ENCODE measurements at places on chromosomes 3 and 15.

- DNase-seq, result no peak
Observed at GRCh38 chr3:112508860-112509259, 9.6 kb upstream of the BTLA start.

DNA sequence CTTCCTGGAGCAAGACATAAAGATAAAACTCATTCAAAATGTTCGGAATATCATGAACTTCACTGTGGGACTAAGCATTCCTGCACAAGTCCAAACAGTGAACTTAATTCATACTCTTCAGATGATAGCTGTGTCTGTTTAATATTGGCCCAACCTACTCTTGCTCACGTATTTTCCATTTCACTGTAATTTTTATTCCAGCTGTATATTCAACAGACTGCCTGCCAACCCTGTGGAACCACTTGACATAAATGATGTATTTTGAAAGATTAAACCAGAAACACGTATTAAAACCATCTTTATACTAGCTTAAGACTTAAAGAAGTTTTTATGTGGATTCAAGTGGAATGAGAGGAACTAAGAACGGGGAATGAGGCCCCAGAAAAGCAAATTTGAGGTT, 172.5 kb downstream of the TMEM108 start:
- no peak for DNase-seq

DNA sequence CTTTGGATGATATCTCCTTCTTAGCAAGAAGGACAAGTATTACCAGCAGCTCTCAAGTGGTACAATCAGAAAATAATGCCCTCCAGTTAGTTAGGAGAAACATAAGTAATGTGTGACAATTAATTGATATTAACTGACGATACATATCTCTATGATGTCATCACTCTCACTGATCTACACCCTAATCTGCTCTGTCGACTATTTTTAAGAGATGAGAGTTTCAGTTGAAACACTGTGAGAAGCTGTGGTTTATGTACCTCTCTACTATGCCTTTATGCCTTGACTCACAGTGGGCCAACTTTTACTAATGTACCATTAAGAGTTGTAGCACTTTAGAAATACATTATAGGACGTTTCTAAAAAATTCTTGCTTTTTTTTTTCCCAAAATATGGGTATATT, 8.6 kb downstream of the CEP152 start:
- DNase-seq, result no peak

- no peak for DNase-seq
Observed at GRCh38 chr3:11641316-11641682, 2.4 kb downstream of the VGLL4 start.

- no peak for DNase-seq
Observed at GRCh38 chr3:191197761-191198306, 1.2 kb upstream of the OSTN start.

DNA sequence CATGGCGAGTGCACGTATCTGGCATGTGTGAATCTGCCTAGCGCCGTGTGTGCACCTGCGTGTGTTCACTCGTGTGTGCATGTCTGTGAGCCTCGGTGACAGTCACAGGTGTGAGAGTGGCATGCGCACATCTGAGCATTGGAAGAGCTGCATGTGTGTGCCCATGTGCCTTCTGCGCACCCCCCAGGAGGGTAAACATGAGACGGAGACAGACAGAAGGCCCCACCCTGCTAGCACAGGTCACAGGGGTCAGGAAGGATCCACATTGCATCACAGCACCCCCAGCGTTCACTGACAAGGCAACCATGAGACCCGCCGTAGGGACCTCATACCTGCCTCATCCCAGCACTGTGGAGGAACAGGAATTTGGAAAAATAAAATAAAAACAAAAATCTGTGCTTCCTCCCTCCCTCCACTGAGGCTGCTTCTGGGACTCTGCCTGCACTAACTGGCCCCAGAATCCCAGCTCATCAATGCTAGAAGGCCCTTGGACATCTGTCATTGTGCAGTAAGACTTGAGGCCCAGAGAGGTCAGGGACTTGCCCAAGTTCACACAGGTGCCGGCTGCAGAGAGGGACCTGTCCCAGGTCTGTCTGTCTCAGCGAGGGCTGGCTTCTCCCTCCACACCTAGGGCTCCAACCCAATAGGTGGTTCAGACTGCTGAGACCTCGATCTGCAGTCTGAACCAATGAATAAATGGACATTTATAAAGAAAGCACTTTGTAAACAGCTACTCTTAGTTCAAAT, 37.4 kb downstream of the RPN1 start:
- no peak for DNase-seq

- DNase-seq, result no peak
Observed at GRCh38 chr15:69298697-69299441, at the start of gene PAQR5. PAQR5 (plus strand) TSS chr15:69298912; CDS start chr15:69360081, 61,169 bp downstream.

DNA sequence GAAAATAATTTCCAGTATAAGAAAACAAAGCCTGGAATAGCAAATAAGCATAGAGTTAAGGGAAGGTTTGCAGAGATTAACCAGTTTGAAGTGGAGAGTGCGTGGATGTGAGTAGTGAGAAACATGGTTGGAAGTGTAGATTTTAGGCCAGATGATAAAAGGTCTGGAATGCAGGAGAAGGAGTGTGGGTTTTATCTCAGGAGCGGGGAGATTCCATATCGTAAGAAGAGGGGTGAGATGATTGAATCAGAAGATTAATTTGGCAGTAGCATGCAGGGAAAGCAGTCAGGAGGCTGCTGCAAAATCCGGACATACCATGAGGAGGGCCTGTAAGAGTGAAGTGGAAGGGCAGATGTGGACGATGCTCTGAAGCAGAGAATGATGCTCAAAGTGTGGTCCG, 13.7 kb downstream of the PPARG start:
- DNase-seq, result no peak

- no peak for DNase-seq
Observed at GRCh38 chr3:122986693-122987179, 40.8 kb downstream of the SEMA5B start.

- no peak for DNase-seq
Observed at GRCh38 chr15:100192097-100193080, 149.4 kb downstream of the ADAMTS17 start.

DNA sequence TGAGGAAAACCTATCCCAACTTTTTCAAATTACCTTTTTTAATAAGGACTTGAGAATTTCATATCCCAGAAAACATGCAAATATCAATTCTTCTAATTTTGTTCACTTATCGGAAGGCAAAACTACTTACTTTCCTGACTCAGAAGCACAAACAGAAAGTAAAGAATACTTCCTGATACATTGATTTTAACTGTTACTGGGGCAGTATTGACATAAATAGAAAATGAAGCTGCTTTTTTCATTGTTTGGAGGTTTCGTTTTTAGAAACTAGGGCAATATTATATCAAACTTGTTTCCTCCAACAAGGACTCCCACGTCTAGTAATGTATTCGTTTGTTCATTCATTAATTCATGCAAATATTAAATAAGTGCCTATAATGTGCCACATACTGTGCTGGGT, 19.1 kb downstream of the PAQR9 start:
- no peak for DNase-seq

GRCh38 chr3:45464336-45465170, 76.2 kb downstream of the LARS2 start:
- no peak for DNase-seq

- no peak for DNase-seq
Observed at GRCh38 chr3:23697416-23697815, 108.3 kb upstream of the UBE2E1 start.

DNA sequence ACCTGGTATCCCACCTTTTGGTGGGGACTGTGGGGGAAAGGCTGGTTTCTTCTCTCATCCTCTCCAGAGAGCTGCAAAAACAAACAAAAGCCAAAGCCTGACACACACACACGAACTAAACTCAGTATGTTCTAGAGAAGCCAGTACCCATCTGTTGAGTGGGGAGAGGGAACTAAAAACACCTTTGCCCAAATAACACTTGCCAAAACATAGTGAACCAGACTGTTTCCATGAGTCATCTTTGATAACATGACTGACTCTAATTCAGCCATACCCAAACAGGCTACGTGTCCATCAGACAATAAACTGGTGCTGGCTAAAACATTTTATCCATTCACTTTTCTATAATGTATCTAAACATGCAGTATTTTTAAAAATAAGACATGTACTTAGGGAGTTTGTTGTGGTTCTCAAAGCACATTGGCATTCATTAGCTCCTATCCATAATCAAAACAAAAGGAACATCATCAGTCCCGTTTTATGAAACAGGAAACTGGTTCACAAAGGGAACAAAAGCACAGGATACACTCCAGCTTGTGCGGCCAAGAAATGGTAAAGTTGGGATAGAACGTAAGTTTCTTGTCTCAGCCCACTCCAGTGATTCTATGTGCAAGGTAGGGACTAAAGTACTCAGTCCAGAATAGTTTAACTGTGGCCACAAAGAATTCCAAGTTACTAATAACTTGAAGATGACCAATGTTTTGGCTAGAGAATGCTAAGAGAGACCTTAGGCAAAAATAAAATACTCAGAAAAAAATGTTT, 16.1 kb downstream of the LYSMD2 start:
- no peak for DNase-seq

DNA sequence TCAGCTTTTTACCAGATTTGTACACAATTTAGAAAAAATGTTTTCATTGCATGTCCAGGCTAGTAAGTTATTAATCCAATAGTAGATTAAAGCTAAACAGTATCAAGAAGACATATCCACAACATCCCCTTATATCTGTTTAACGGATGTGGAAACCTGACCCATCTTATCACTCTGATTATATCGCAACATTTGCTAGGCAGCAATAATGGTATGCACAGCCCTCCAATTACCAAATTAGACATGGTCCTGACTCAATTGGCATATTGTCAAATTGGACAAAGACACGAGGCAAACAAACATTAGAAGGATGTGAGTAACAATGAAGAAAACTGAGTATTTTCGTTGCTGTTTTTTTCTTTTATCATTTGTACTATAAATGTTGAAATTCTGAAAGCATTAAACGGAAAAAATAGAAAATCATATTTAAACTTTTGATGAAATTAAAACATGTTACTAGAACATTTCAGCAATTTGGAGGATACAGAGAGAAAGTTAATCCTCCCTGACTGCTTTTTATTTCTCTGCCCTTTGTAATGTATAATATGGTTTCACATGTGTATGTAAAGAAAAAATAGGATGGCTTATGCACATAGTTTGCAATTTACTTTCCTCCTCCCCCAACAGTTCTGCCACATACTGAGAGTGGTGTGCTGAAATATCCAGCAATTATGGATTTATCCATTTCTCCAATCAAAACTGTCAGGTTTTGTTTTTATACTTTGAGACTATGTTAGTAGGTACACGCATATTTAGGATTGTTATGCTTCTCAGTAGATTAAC, 633.7 kb downstream of the ZIC1 start:
- DNase-seq, result no peak

DNA sequence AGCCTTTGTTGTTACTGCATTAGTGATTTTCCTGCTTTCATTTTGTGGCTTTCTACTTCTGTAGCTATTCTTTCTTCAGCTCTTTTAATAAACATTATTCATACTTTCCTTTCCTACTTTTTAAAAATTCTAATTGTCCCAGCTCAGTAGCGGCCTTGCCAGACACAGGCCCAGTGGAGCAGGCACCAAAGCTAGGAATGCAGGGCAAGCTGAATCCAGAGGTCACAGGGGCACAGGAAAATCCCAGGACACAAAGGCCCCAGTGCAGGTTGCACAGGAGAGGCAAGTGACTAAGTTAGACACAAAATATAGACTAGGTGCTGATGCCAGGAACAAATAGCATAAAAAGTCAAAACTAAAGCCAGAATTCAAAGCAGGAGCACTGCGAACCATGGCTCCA, 49.0 kb upstream of the CCDC80 start:
- no peak for DNase-seq

- no peak for DNase-seq
Observed at GRCh38 chr3:152474585-152474984, 205.9 kb downstream of the MBNL1 start.

DNA sequence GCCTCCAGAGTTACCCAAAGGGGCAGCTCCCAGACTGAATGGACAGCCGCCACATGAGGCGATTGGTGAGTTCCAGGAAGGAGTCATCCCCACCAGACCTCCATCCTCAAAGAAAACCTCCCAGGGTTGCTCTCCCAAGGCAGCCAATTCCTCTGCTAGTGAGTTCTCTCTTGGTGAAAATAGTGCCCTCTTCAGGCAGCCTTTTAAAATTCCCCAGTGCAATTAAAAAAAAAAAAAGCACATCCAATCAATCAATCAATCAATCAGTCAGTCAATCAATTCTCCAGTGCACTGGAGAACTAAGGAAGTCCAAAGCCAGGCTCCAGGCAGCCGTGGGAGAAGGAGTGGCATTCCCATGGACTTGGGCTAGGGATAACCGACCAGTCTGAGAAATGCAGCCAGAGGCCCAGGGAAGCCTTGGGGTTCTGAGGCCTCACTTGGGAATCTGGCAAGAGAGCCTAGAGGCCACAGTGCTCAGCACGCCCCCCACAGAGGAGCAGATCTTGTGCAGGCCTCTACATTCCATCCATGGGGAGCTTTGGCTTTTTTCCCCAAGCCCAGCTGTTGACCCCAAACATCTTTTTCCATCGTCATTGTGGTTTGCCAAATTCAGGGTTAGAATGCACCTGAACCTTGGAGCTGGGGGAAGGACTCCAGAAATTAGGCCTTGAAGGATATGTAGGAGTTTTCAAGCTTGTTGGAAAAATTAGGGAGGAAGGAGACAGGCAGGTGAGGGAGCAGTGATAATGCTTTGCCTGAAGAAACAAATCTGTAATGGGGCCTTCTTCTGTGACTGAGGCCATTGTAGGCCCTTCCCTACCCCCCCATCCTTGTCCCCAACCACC, 4.8 kb downstream of the PAQR5 start:
- DNase-seq, result no peak

DNA sequence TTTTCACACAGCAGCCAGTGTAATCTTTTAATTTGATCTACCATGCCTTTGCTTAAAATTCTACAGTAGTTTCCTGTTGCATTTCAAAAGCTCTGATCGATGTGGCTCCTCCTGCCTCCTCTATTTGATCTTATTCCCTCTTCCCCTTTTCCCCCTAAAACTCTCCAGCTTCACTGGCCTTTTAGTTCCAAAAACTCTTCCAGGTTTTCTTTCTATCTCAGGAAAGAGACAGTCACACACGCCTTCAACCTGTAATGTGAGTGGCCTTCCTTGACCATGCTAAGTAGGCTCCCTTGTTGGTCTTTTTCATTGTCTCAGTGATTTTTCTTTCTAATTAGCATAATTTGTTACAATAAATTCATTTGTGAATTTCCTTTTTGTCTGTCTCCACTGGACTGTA, 985 bp downstream of the TEX9 start:
- no peak for DNase-seq

GRCh38 chr3:15667484-15667883, 65.9 kb downstream of the BTD start:
- DNase-seq, result no peak

DNA sequence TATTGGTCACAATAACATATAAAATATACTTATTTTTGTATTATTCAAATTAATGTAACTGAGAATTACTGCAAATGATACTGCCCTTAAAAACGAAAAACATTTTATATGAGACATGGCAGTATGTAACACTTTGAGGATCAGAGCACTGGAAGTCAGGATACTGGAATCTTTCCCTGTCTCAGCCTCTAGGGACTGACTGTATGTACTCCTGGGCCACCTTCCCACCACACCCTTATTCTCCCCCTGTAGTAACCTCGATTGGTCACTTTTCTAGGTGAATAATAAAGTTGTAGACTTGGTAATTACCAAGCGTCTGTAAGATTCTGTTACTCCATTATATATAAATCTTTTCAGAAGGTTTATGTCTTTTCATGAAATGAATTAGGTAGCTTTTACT, 43.0 kb downstream of the LRRC49 start:
- no peak for DNase-seq

- no peak for DNase-seq
Observed at GRCh38 chr3:169192643-169193042, 470.9 kb downstream of the MECOM start.
